ENCODE measurements at places on chromosomes 7 and 10.

- no peak for DNase-seq
Measured at GRCh38 chr10:22434521-22434920, 89.2 kb downstream of the SPAG6 start.

- DNase-seq = no peak
Measured at GRCh38 chr7:5143935-5144903, 45.8 kb upstream of the WIPI2 start.

DNA sequence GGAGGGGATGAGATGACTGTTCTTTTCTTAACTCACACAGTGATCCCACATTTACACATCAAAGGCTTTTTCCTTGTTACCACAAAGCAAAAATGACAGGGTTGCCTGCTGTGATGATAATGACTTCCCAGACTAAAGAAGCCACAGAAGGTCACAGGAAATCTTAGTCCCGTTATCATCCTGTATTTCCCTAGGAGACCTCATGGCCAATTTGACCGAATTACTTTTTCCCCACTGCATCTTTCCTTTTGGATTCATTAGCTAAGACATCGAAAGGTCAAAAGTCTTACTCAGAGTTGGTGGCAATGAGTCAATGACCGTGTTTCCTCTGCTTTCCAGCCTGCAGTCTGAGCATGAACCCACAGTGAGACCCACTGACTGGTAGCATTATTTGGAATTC lies 130.1 kb upstream of the INHBA start:
- DNase-seq = no peak

- DNase-seq = no peak
Measured at GRCh38 chr7:101819913-101820522, 2.6 kb downstream of the CUX1 start.

GRCh38 chr10:23469596-23470237 lies 30.8 kb downstream of the OTUD1 start:
- DNase-seq = no peak

DNA sequence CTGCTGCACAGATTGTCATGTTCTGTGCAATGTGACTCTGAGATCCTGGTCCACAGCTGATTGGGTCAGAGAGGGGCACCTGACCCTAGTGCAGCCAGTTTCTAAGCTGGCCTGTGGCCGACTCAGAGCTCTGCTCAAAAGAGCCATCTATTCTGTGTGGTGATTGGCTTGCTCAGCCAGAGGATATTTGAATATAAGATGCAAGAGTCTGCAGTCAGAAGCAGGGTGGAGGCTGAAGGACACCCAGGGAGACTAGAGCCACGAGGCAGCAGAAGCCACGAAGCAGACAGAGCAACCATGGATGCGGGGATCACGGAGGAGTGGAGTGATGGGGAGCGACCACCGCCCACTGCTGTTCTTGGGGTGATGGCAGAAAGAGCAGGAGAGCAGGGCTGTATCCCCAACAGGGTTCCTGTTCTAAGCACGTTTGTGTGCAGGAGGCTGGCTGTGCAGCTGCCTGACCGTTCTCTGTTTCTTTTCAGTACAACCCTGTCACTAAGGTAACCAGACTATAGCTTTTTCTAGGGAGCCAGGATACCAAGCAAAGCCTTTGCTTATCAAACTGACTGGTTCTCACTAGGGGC lies 19.5 kb upstream of the RHEB start:
- peak; percentile 68 for DNase-seq

DNA sequence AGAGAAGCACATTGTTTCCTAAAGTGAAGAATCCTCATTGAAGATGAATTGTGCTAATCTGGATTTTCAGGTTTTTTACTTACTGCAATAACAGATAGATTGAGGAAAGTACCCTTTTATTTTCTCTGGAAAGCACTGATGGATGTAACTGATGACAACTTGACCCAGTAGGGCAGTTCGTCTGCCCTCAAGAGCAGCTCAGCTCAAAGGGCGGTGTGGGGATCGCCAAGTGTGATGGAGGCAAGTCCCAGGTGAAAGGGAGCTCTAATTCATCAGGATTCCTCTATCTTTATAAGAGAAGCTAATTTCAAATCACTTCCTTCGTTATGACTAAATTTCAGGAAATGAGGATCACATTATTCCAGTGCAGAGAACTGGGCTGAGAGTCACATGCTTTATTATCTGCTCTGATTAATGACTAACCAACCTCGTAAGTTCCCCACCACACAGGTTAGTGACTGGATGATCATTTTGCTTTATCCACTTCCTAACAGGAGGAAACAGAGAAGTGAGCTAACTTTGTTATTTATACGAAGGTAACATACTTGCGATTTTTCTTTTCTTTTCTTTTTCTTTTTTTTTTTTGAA lies 98.8 kb downstream of the PFKFB3 start:
- DNase-seq = no peak

- no peak for DNase-seq
Measured at GRCh38 chr10:6411436-6411835, 168.6 kb downstream of the PRKCQ start.

GRCh38 chr7:22241805-22242390 lies 115.1 kb downstream of the RAPGEF5 start:
- DNase-seq = no peak

- DNase-seq = no peak
Measured at GRCh38 chr7:90412458-90413184, 9.4 kb downstream of the CLDN12 start.

DNA sequence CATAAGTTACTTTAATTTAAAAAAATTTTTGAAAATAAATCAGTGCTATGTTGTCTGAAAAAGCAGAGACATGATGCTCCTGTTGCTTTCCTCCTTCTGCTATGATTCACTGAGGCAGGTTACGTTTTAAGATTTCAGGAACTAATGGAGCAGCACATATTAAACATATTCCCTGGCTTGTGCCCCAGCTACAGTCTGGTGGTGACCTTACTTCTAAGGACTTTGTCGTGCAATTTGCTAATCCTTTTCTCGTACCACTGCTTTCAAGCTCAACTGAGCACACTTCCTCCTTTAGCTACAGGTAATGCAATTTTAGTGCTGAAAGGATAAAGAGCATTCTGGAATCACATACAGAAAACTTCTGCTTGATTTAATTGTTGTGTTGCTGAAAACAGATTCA lies 16.2 kb upstream of the PRR15 start:
- DNase-seq = no peak

GRCh38 chr7:41758321-41758720 lies 55.4 kb upstream of the INHBA start:
- DNase-seq = no peak

DNA sequence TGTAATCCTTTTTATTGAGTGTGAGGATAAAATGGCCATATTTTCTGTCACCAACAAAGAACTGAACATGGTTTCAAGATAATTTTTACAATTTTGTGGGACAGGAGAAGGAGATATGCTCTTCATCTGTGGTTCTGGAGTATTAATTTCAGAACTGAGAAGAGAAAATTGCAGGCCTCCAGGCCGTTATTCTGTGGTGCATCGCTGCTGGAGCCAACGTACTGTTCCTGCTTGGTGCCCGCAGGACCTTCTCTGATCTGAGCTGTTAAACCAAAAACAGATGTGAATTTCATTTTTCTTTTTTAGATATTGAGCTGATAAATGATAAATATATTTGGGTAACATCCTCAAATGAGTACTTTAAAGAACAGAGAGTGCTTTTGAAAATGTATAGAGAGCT lies 63.9 kb downstream of the IKZF1 start:
- no peak for DNase-seq

DNA sequence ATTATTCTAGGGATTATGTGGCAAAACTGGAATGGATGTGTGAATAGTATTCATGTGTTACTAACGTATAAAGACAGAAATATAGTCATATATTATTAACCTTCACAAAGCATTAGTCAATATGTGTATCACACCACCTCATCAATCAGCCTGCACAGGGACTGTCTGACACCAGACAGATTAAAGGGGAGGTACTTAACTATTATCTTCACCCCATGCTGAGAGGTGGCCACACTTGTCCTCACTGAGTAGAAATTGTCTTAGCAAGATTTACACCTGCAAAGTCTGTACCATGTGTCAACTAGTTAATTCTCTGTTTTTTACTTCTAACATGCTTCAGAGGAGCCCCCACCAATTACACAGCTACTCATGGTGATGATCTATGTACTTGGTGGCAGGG lies 146.3 kb upstream of the LRGUK start:
- DNase-seq = no peak

DNA sequence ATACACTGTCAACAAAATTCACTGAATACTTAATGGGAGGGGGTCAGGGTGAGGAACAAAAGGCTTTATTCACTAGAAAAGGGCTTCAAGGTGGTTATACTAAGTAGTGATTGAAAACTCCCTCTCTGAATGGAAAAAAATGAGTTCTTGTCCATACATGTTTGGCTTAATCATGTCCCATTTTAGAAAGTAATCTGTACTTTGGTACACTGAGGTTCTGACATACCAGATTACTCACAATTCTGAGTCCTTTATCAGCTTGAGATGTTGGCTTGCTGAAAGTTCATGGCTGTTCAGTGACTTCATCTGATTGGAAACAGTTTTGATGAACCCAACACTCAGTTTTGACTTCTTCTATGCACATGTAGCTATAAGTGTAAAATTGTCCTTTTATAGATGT lies 12.8 kb upstream of the NOBOX start:
- DNase-seq = no peak
